NCI-H2227 treated with DMSO at 0.1 percent for 48 hours (cell line): ENCODE measurements at places on chromosomes 3 and 15.

GRCh38 chr15:76208084-76208785 is 103.0 kb downstream of the ETFA start:
- DNase-seq = no peak

DNA sequence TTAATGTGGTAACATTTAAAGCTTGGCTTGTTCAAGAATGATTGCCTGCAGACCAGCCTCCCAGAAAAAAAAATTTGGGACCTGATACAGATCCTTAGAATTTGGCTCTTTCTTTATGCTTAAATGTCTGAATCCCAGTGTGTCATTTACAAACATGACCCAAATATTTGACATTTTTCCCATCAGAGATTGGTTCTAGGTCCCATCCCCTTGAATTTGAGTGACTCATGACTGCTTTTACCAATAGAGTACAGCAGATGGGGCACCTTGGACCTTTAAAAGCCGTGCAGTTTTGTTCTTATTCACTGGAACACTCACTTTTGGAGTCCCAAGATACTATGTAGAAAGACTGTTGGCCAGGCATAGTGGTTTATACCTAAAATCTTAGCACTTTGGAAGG is 231.6 kb downstream of the ZIC1 start:
- no peak for DNase-seq

DNA sequence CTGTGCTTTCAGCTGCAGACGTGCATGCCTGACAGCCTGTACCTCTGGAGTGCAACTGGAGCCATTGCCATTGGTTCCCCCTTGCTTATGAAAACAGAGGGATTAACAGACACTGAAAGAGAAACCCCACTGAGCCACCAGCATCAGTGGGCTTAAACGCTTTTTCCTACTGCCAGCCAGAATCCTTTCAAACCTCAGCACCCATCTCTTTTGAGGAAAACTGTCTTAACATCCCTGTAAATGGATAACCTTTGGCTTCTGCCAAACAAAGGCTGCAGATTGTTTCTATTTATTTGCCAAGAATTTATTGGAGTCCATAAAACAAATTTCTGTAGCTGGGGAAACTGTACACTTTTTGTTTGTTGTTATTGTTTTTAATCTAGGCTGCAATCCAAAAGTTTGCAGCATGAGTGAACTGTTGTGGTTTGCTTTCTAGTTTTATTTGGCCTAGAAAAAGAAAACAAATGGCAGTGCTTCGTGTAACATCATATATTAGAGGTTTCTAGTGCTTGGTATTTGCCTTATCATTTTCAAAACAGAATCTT is 369.2 kb upstream of the IL12A start:
- peak; percentile 44 for DNase-seq

DNA sequence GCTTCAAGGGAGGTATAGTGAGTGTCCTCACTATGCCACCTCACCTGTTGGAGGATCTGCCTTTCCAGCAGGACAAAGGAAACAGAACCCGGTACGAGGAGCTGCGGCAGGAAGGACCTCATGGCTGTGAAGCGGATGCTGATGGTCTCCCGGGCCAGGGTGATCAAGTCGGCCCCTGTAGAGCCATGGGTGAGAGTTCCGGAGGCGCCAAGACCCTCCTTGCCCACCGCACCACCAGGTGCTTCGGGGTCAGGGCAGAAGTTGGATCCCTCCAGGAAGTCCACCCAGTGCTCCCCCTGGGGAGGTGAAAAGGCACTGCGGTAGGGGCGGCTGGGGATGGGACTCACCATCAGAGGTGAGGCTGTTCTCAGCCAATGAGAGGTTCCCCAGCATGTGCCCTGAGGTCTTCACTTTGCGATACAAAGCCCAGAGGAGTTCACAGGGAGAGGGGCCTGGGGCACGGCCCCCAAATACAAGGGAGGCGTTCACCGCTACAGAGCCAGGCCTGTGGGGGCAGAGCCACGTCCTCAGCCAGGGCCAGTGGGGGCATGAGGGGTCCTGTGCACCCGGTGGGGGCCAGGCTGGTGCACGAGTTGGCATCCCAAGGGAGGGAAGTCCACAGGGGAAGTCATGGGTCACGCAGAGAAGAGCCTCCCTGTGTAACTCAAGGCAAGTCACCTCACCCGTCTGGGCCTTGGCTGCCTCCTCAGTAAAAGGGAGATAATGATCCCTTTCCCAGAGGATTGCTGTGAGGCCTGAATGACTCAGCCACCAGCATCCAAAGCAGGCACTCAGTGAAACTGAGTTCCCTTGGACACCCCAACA is 27.7 kb downstream of the C15orf39 start:
- DNase-seq = no peak

GRCh38 chr3:183473969-183474368 is 45.5 kb upstream of the MCF2L2 start:
- no peak for DNase-seq

DNA sequence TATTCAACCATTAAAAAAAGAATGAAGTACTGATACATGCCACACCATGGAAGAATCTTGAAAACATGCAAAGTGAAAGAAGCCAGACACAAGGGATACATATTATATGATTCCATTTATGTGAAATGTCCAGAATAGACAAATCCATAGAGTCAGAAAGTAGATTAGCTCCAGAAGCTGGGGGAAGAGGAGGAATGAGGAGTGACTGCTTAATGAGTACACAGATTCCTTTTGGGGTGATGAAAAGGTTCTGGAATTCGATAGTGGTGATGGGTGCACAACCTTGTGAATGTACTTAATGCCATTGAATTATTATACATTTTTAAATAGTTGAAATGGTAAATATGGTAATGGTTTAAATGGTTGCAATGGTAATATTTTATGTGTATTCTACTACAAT is 90.6 kb upstream of the SPATA12 start:
- DNase-seq = no peak

DNA sequence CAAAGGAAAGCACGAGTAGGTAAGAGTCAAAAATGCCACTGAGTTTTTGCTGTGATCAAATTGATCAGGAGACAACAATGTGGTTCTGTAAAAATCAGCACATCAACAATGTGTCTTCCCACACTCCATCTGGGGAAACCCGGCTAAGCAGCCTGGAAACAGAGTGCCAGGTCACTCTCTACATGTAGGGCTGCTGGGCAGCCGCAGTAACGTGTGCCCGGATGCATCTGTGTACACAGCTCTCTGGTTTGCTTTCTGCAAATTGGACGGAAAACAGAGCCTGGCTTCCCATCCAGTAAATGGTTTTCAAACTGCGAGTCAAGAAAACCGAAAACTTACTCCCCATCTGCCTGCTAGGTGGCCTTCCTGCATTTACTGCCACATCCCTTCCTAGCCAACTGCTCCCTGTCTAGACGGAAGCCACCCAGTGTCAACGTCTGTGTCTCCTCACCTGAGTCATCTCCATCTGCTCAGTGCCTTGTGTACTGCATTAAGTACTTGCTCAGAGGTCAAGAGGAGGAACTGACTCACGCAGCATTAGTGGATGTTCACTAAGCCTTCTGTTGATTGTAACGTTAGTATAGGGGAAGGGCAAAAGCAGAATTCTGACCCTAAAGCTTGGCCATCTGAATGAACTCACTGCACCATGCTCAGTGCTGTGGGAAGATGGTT is 124.1 kb downstream of the TJP1 start:
- DNase-seq = no peak

GRCh38 chr3:183306798-183307671 is 54.0 kb downstream of the B3GNT5 start:
- DNase-seq = no peak

- DNase-seq = no peak
These were observed 53.7 kb upstream of the CFAP20DC start for GRCh38 chr3:59103552-59103951.

GRCh38 chr15:98649472-98650416 is 1.4 kb downstream of the IGF1R start:
- DNase-seq = no peak

DNA sequence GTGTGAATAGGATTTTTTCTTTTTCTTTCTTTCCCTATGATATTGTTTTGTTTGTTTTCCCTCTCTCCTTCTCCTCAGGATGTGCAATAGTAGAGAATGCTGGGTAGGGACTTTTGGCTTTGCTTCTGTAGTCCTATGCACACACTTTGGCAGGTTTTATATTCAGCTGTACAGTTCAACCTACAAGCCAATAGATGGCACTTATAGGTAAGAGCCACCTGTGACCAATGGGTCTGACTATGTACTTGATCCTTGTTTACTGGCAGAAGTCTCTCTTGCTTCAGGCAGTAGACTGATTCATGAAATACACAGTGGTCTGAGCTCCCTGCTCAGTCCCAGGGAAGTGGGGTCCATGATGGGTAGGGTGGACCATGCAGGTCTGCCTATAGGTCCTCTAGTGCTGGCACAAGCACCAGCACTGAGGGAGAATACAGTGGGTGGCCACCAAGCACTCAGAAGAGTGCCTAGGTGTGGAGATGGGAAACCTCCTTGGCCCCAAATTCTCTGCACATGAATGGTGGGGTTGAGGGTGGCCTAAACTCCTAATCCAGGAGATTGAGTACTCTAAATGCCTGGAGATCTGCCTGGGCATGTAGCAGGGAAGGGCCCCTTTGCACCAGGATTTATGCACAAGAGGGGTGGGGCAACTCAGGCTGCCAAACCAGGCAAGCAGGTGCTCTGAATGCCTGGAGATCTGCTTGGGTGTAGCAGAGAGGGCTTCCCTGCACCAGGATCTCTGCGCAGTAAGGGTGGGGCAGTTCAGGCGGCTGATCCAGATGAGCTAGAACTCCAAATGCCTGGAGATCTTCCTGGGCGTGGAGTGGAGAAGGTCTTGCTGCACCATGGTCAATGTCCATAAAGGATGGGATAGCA is 176.1 kb downstream of the DOCK3 start:
- no peak for DNase-seq

DNA sequence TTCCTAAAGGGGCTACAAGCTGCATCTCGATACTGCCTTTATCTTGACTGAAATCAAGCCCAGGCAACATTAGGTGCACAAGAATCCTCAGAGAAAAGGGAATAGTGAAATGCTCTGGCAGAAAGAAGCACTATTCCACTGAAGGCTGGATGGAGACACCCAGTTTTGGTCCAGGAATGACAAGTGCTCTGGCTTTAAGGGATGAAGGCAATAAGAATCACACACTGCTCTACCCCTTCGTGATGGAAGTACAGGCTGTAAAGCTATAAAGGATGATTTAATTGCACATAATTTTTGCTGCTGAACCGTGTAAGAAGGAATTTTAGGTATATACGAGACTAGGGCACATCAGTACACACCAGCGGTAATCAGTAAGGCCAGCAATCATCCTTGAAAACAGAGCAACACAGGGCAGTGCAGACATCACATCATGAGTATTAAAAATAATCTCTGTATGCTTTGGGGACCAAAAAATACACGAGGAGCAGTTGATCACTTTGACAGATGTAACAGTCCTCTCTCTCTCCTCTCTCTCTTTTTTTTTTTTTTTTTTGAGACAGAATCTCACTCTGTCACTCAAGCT is 414.6 kb upstream of the TBL1XR1 start:
- DNase-seq = peak; percentile 66
